HuH-7.5 (cell line): ENCODE measurements at places on chromosomes 16 and 17.

DNA sequence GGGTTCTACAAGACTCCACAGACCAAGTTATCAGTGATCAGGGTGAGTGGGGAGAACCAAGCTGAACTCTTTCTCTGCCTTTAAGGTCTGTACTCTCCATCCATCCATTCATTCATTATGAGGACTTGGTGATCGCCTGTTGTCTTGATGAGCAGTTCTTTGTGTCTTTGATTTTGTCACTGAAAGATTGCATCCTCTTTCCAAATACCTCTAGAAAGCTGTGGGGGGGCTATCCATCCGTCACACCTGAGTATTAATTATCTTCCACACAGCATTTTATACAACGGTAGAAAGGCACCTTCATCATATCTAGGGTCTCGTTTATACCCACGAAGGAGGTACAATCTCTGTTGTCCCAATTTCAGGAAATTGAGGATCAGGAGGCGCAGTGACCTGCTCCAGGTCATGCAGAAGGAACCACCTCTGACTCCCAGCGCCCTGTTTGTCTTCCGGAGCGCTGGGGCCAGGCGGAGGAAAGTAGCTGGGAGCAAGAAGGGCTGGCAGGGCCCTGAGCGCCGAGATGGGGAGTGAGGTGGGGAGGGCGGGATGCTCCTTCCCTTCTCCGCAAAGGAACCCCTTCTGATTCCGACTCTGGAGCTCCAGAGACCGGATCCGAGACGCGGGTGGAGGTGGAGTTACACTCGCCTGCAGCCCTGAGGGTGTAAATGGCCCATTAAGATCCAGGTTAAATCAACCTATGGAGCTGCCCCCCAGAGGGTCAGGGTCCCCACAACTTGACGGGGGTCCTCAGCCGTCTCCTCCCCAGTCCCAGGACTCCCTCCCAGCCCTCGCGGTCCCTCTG is 605 bp upstream of the ABAT start:
- DNase-seq, result no peak

GRCh38 chr17:50319306-50320004 is 26.5 kb upstream of the XYLT2 start:
- DNase-seq, result no peak

GRCh38 chr17:82399601-82400101 is 18.5 kb upstream of the HEXD start:
- no peak for DNase-seq

- DNase-seq, result no peak
Observed at GRCh38 chr16:85316944-85317343, 204.7 kb upstream of the CIBAR2 start.

- no peak for DNase-seq
Observed at GRCh38 chr17:17029938-17030337, 12.3 kb upstream of the MPRIP start.

- DNase-seq, result no peak
Observed at GRCh38 chr17:74018115-74018514, 185.4 kb upstream of the RPL38 start.

DNA sequence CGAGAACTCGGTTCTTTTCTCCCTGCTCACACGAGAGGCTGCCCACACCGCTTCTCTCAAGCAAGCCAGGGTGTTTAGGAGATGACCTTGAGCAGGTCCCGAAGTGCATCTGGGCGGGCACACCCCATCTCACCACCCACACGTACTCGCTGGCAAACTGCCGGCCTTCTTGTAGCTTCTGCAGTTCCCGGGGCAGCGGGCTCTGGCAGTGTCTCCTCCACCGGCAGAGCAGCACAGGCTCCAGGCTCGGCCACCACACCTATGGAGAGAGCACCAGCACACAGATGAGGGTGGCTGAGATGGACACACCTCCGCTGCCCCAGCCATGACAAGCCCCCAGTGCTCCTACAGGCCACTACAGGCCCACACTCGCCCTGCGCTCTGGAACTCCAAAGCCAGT is 23.5 kb downstream of the ZNF276 start:
- no peak for DNase-seq

GRCh38 chr17:44218344-44219107 is 949 bp downstream of the UBTF start:
- DNase-seq, result peak; percentile 85

- peak; percentile 95 for DNase-seq
Observed at GRCh38 chr17:57130708-57131461, 45.8 kb downstream of the AKAP1 start.

GRCh38 chr17:61583660-61584264 is 7.3 kb downstream of the NACA2 start:
- no peak for DNase-seq

- DNase-seq, result no peak
Observed at GRCh38 chr17:72162569-72162968, 41.7 kb downstream of the SOX9 start.

DNA sequence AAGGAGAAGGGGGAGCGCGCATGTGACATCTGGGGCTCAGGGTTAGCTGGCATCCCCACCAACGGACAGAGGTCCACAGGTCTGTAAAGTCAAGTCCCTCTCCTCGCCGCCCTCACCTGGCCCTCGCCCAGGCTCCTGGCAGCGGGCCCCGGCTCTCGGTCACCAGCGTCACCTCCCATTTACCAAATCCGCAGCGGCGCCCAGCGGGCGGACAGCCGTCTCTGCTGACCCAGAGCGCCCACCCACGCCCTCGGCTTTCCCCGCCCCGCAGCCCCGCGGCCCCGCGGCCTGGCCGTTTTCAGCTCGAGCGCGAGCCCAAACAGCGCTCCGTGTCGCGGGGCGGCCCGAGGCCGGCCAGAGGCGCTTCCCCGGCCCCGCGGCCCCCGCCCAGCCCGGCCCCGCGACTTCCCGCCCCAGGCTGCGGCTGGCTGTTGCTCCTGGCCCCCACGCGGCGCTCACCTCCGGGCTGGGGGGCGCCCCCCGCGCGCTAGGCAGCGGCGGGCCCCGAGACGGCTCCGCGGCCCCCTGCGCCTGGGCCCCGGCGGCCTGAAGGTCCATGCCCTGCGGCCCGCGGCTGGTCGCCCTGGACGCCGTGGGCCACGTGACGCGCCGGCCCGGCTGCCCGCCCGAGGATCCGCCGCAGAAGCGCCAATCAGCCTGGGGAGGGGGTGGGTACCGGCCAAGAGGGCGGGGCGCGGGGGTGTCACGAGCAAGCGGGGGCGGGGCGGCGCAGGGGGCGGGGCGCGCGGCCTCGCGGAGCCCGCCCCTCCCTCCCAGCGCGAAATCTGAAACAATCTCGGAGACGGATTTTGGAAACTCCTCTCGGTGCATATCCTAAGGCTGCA is at the start of gene COPRS:
TSS of gene COPRS (minus strand) at position 603 of the 845 bp plus-strand sequence. CDS start at position 558, 45 bp downstream.
- peak; percentile 81 for DNase-seq

DNA sequence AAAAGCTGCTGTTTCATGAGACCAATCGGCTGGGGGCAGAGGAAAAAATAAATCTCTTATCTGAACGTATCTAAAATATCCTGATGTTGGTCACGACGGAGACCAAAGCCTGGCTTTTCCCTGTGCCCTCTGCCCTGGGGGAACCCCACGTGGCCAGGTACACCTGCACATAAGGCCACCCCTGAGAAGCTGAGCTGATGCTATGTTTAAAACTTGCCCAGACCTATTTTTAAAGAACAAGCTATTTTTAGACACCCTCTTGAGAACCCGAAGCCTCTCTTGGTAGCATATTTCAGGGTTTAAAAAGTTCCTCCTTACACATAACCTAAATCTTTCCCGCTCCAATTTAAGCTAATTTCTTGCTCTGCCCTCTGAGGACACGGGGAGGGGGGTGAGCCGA is 210.4 kb downstream of the GSG1L start:
- DNase-seq, result no peak

DNA sequence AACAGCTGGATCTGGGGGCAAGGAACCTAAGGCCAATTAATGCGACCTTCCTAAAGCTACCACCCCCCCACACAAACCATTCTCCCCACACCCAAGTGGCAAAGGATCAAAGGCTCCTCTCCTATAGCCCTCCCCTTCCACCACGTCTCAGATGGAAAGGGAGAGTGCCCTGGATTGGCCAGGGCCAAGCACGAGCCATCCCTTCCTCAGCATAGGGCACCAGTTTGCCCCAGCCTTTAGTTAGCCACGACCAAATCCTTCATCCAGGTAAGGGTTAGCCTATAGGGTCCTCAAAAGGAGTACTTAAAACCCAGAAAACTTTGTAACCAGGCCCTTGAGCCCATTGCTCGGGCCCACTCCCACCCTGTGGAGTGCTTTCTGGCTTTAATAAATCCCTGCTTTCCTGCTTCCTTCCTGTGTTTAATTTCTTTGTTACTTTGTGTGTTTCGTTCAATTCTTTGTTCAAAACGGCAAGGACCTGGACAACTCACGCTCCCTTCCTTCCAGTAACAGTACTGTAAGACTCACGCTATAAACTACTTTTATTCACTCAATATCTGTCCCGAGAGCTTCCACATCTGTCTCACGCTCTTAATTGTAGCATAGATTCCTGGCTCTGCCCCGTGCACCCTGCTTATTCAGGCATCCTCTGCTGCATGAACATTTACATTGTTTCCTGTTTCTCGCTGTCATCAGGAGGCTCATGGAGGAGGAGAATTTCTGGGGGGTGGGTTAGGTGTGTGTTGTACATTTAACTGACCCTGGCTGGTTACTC is 62.3 kb downstream of the TNFRSF13B start:
- no peak for DNase-seq

GRCh38 chr16:30539000-30539964 is 4.6 kb upstream of the ZNF747 start:
- no peak for DNase-seq

GRCh38 chr17:31564291-31564690 is 172.8 kb downstream of the RAB11FIP4 start:
- DNase-seq, result no peak

DNA sequence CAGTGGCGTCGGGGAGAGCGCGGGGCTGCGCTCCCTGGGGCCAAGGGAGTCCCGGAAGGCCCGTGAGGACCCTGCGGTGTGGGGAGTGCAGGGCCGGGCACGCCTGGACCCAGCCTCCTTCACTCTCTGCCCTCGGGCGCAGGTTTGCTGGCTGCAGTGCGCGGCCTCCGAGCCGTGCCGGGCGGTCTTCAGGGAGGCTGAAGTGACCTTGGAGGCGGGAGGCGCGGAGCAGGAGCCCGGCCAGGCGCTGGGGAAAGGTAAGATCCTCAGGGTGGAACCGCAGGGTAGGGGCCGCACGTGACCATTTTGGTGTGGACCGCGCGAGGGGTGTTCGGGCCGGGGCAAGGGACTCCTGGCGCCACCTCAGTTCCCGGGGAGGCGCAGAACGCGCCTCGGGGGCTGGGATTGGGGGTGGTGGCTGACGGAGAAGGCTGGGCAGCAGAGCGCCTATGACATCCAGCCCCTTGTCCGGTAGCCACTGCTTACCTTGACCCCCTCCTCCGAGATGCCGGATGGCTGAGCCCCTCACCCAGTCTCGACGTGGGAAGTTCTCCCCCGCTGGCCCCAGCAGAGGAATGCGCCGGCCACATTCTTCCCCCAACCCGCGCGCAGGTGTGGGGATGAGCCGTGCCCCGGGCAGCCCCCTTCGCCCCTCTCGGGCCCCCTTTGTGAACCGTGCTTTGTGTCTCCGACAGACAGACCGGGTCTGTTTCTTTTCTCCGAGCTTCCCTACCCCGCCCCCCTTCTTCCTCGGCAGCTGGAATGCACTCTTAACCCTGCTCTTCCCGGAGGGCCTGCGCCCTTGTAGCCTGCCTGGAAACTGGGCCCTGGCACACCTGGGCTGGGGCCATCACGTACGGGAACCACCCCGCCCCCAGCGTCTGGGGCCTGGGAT is 631 bp downstream of the CDH3 start:
- no peak for DNase-seq

DNA sequence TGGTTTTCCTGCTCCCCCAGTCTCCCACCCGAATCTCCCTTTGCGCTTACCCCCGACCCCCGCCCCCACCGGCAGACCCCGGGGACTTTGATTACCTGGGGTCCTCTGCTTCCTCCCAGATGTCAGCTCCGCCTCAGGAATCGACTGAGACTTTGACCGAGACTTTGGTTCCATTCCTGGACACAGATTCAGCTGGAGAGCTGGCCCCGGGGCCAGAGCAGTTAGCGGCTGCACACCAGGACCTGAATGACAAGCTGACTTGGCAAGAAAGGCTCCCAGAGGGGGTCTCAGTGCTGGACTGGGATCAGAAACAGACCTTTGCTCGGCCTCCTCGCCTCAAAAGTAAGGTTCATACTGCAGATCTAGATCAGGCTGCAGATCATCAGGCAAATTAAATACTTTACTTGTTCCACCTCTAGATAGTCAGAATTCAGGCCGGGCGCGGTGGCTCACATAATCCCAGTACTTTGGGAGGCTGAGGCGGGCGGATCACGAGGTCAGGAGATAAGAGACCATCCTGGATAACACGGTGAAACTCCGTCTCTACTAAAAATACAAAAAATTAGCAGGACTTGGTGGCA is 60.3 kb upstream of the FBXO47 start:
- no peak for DNase-seq

DNA sequence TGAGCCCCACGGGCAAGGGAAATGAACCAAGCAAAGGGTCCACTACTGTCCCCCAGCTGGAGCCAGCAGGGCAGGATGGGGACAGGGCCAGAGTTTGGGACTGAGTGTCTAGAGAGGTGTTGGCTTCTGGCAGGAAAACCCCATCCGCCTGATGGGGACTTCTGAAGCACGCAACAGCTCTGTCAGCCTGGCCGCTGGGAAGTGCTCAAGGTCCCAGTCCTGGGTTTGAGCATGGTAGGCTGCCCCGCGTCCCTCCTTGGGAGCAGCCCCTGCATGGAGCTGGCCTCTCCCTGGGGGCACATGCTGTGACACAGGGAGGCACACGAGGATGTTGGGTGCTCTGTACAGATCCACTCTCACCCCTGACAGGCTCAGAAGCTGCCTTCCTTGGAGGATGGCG is 14.6 kb downstream of the ACE start:
- DNase-seq, result no peak

- no peak for DNase-seq
Observed at GRCh38 chr17:34843682-34844081, 117.6 kb downstream of the CCT6B start.

DNA sequence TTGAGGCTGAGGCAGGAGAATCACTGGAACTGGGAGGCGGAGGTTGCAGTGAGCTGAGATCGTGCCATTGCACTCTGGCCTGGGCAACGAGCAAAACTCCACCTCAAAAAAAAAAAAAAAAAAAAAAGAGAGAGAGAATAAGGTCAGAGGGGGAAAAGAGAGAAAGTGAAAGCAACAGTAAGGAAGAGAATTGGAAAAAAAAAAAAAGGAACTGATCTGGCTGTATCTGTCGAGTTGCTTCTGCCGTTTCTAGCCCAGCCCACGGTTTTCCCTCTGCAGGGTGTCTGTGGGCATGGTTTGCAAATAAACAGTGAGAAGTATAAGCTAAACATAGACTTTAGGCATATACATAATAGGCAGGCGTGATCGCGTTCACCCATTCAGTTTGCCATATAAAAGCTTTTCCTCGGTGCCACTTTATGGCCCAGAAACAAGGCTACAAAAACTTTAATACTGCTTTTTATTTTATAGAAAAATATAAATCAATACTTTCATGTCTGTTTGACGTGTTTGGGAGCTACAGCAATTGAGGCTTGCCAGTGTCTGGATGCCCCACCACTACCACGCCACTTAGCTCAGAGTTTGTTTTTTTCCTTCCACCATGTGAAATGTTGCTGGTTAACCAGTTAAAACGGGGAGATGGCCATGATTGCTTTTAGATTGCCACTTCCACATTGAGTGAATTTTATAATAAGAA is 436.7 kb downstream of the MAF start:
- no peak for DNase-seq
